Esophagus mucosa (tissue), 1 donor: ENCODE measurements at places on chromosomes 1 and 21. TPM values are rescaled to one million over a fixed set of nuclear protein-coding genes. Genes with fewer than 3 reads are reported as not detected.

PROX1 gene
- total RNA-seq = 0.88 TPM

OR2AK2 gene
- not detected for total RNA-seq

PDC gene
- total RNA-seq = not detected

CHRM3 gene
- total RNA-seq = 0.68 TPM

SLC30A2 gene
- total RNA-seq = not detected

CCDC185 gene
- 0.24 TPM for total RNA-seq

OR2T29 gene
- total RNA-seq = not detected

CELA2B gene
- not detected for total RNA-seq

GNAT2 gene
- total RNA-seq = not detected

TACSTD2 gene
- 988 TPM for total RNA-seq

RPL22 gene
- total RNA-seq = 439 TPM

SMIM11 gene
- 2.6 TPM for total RNA-seq

NR5A2 gene
- 0.60 TPM for total RNA-seq

DNA sequence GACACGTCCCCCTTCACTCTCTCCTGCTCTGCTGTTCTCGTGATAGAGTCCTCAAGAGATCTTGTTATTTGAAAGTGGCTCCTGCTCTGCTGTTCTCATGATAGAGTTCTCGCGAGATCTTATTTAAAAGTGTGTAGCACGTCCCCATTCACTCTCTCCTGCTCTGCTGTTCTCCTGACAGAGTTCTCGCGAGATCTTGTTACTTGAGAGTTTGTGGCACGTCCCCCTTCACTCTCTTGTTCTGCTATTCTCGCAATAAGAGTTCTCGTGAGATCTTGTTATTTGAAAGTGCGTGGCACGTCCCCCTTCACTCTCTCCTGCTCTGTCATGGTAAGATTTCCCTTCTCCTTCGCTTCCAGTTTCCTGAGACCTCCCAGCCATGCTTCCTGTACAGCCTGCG lies 47.9 kb downstream of the SMYD3 start:
- ATAC-seq = no peak

GRCh38 chr1:163106364-163106987 lies 37.3 kb downstream of the RGS4 start:
- no peak for ATAC-seq

DNA sequence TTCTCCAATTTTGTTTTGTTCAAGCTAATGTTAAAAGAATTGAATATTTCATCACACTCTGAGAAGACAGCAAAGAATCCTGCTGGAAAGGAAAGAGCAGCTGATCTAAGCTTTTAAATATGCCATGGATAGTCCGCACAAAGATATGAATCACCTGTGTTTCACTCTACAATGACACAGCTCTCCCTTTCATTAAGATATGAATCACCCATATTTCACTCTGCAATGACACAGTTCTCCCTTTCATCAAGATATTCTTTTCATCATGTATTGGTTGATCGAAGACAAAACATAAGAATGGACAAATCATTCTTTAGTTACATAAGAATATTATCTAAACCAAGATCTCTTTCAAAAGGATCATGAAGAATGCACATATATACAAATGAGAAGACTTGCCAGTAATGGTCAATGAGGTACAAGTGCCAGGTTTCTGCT lies 367.3 kb downstream of the SMYD3 start:
- ATAC-seq = peak; percentile 95

- ATAC-seq = no peak
These were observed 308.1 kb downstream of the ADGRL2 start for GRCh38 chr1:82108843-82109242.

DNA sequence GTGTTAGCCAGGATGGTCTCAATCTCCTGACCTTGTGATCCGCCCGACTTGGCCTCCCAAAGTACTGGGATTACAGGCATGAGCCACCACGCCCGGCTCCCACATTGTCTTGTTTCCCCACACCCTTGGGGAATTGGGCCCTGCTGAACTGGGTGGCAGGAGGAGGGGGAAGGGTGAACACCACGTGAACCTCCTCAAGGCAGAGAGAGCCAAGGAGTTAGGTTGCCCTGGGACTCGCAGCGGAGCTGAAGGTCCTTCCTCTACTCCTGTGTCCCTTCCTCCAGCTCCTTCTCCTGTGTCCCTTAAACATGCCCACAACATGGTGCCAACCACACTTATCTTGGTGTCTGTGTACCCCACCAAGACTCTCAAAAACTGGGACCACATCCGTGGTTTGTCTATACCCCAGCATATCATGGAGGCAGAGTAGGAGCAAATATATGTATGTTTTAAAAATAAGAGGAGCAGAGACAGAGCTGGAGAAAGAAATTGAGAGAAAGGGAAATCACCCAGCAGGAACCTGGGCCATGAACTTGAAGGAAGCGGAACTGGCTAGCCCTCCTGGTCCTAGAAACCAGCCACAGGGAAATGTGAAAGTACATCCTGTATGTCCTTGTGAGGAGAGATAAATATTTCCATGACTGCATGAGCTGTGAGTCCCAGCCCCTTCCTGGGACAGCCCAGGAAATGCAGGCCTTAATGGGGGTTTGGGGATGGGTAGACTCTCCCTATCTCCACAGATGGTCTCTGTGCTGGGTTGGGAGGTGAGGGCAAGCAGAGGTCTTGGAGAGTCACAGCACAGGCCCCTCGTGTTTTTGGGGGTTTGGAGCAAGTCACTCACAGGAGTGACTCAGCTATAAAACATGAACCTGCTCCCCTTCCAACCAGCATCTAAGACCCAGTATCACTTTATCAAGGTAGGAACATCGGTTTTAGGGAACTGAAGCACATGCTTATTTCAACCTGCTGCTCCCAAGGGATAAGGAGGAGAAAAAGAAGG lies 9.4 kb upstream of the TAL1 start:
- no peak for ATAC-seq

- peak; percentile 98 for ATAC-seq
These were observed 52.4 kb downstream of the XCL1 start for GRCh38 chr1:168628807-168629206.

- peak; percentile 29 for ATAC-seq
These were observed at the start of gene DVL1 for GRCh38 chr1:1349256-1350012. DVL1 (minus strand) TSS chr1:1349418; CDS start chr1:1349065, 353 bp downstream.

- ATAC-seq = no peak
These were observed 117.7 kb downstream of the NPHP4 start for GRCh38 chr1:5874416-5875110.

DNA sequence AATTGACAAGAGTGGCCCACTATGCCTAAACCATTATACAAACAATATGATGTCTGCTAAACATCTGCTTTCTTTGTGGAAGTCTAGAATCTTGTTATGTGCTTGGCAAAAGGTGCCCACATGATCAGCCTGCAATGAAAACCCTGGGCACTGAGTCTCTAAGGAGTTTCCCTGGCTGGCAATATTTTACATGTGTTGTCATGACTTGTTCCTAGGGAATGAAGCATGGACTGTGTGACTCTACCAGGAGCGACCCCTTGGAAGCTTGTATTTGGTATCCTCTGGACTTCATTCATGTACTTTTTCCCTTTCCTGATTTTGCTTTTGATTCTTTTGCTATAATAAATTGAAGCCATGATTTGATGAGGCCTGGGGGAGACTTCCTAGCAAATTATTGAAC lies 324.9 kb downstream of the HHIPL2 start:
- ATAC-seq = no peak

- ATAC-seq = no peak
These were observed 31.5 kb upstream of the CLIC4 start for GRCh38 chr1:24713736-24714135.

DNA sequence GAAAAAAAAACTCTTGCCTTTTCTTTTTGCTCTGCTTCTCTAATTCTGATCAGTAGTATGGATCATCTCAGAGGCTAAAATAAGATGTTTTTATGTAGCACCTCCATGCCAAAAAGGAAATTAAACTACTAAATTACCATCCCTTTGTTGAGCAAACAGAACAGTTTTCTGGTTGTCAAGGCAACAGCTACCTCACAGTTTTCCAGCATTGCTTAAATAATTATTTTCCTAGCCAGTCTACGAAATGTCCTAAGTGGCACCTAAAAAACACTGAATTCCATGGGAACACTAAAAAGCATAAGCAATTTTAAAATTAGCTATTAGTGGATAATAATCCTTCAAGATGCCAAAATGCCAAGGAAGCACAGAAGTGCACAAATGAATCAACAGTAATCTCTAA lies 61.7 kb downstream of the ARID4B start:
- ATAC-seq = no peak

- ATAC-seq = no peak
These were observed 294.8 kb downstream of the PTPRC start for GRCh38 chr1:198933515-198934222.

- no peak for ATAC-seq
These were observed at the start of gene FAM151A for GRCh38 chr1:54623216-54624007. FAM151A (minus strand) TSS chr1:54623525; CDS start chr1:54623395, 130 bp downstream.

GRCh38 chr1:204576422-204576821 lies 60.2 kb downstream of the MDM4 start:
- ATAC-seq = no peak

GRCh38 chr1:53652441-53653199 lies 86.3 kb downstream of the GLIS1 start:
- no peak for ATAC-seq

GRCh38 chr1:58443986-58444868 lies 102.3 kb downstream of the OMA1 start:
- ATAC-seq = no peak

GRCh38 chr21:22703521-22703920 lies 1705.3 kb downstream of the NCAM2 start:
- ATAC-seq = no peak

DNA sequence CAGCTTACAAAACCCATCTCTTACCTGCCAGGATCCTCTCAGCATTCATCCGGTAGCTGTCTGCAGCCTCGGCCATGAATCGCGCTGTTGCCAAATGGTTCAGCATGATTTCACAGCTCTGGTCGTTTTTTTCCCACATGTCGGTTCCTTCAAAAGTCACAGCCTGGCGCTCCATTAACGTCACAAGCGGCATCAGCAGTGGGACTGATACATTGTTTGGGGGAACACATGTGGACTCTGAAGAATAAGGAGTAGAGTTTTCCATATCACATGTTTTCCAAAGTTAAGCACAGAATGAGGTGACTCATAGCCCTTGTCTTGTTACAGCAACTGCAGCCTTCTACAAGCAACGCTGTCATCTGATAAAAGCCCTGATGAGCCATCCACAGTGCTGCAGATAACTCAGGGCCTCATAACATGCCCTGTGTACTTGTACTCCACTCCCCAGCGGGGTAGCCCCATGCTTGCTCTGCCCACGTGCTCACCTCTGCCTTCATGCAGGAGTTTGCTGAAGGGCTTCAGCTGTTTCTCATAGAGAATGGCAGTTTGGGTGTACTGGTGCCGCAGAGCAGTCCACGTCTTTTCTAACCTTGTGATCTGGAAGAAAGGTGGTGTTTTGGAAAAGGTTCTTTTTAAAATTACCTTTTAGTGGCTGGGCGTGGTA lies 114.2 kb downstream of the BCAR3 start:
- ATAC-seq = peak; percentile 93

GRCh38 chr21:24895885-24896734 lies 711.2 kb downstream of the MRPL39 start:
- peak; percentile 45 for ATAC-seq

GRCh38 chr1:157240495-157241184 lies 102.4 kb upstream of the ETV3 start:
- no peak for ATAC-seq

- no peak for ATAC-seq
These were observed 121.8 kb downstream of the HMGB4 start for GRCh38 chr1:33985656-33986055.

DNA sequence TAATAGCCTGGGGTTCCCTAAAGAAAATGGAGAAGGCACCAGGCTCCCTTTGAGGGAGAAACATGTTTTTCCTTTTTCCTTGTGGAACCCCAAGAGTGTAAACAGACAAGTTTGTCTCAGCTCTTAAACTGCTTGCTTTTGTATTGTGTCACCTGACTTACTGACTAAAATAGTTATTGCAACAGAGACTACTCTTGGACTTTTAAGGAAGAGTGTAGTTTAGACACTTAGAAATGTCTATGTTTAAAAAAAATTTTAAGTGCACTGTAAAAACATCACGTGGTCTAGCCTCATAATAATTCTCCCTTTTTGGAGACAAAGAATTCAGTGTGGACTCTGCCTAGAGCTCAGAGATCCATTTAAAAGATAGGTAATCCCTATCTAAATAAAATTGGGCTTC lies 141.1 kb downstream of the TRIM33 start:
- no peak for ATAC-seq

DNA sequence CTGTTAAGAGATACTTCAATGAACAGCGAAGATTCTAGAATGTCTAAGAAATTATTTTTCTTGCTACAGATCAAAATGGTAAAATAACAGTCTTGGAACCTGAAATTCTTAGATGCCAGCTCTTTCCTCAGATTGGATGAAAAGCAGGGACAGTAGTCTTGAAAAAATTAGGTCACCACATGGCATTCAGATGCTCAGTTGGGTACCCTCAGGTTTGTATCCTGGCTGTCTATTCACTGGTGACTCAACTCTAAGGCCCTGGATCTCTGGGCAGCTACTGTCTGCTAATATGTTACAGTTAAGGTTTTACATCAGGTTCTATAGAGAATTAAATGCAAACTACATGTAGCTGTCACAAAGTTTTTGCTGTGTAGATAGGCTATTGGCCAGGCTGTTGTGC lies 528.9 kb upstream of the ADAMTS5 start:
- ATAC-seq = no peak

GRCh38 chr1:61081686-61082310 lies 563 bp upstream of the NFIA start:
- peak; percentile 5 for ATAC-seq

DNA sequence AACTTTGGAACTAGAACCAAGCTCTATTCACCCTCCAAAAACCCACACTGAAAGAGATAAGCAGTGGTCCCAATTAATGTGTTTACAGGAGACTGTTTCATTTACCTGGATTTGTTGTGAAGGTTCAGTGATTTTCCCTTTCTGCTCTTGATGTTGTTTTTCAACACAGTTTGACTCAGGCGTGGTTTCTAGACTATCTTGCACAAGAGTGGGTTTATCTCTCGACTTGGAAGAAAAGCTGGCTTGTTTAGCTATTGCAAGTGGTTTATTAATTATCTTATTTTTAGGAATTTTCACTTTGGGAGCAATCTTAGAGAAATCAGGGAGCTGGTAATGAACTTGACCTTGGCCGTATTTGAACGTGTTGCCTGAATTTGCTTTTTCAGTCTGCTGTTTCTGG lies 5.3 kb downstream of the AKNAD1 start:
- no peak for ATAC-seq

DNA sequence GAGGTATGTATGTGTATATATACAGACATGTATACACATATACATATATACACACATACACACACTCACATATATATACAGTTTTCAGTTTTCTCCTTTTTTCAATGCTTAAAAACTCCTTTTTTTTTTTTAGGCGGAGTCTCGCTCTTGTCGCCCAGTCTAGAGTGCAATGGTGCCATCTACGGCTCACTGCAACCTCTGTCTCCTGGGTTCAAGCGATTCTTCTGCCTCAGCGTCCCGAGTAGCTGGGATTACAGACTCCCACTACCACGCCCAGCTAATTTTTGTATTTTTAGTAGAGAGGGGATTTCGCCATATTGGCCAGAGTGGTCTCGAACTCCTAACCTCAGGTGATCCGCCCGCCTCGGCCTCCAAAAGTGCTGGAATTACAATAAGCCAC lies 27.0 kb downstream of the STYXL2 start:
- ATAC-seq = no peak
